Transverse colon (tissue), 4 donors: ENCODE measurements at places on chromosomes 4 and X. TPM values are rescaled to one million over a fixed set of nuclear protein-coding genes. Genes with fewer than 3 reads are reported as not detected.
A peak's percentile ranks its signal among the peaks of the same experiment; 100 is the strongest.

Gene UGT2B17
- total RNA-seq, result 171 TPM

Gene DUSP21
- total RNA-seq, result not detected

Gene DSPP
- total RNA-seq, result not detected

Gene ARHGEF6
- 13.9 TPM for total RNA-seq

Gene GUCY1A1
- total RNA-seq, result 35.8 TPM

Gene RNF128
- total RNA-seq, result 23.3 TPM

DNA sequence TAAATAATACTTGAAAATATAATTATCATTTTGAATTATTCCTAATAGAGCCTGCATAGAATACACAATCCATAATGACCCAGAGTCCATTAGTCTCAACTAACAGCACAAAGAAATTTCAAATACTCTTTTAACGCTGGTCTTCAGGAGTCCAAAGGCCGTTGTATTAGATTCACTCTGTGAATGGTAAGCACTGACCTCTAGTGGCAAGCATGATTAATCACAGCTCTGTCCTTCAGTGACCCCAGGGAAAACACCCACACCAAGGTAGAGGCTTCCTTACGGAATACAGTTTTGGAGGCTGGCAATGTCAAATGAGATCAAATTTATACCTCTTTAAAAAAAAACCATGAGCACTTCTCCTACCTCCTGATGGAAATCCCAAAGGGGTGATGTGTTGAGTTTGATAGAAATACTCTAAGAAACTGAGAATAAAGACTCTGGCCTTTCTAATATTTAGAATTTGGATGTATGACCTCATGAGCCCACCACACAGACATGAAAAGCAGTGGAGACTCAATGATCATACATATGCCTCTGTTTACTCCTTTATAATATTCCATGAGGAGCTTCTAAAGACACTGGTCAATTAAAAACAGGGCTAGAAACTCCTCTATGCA lies 147.2 kb upstream of the DKK2 start:
- DNase-seq, result no peak

- DNase-seq, result no peak
Observed at GRCh38 chr4:24604558-24605214, 20.3 kb upstream of the DHX15 start.

DNA sequence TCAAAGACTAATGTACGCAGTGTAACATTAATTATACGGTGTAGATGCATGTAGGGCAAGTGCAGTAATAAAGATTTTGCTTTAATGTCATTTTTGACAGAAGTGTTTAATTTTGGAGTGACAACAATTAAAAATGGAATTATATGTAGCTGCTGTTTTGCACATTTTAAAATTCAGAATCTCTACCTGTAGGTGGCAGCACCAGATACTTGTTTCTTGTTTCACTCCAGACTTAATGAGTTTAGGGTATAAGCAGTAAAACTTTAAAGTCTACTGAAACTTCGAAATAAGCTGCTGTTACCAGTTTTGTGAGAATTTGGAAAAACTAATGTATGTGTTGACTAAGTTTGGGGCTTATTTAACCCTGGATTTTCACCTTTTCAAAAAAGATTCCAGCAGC lies 144.9 kb downstream of the POLA1 start:
- no peak for DNase-seq

GRCh38 chr4:75016472-75016871 lies 83.6 kb downstream of the PARM1 start:
- DNase-seq, result no peak

DNA sequence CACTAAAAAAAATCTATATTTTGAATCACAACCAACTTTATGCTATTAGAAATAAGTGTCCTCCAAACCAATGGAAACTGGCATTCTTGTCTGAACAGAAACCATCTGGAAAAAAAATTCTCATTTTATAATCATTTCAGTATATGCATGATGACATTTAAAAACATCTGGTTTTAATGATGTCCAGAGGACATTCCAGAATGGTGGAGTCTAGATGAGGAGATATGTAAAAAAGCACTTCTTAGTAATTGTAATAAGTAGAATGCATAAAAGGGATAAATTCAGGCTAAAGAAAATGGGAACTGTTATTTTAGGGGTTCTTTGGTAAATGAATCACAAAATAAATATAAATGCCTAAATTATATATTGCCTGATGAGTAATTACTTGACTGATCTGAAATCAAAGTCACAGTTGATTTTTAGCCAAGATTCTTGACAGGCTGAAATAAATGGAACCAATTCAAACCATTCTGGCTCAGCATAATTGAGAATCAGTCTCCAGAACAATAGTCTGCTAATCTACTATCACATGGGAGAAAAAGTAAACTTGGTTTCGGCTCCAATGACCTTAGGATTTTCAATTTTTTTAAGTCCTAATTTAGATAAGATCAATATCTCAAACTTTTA lies 636.6 kb downstream of the FAT4 start:
- DNase-seq, result no peak

- DNase-seq, result no peak
Observed at GRCh38 chr4:43943998-43944397, 504.6 kb downstream of the KCTD8 start.

- DNase-seq, result no peak
Observed at GRCh38 chr4:186771624-186772023, 48.0 kb upstream of the FAT1 start.

GRCh38 chr4:187777954-187778353 lies 217.6 kb upstream of the ZFP42 start:
- DNase-seq, result no peak

DNA sequence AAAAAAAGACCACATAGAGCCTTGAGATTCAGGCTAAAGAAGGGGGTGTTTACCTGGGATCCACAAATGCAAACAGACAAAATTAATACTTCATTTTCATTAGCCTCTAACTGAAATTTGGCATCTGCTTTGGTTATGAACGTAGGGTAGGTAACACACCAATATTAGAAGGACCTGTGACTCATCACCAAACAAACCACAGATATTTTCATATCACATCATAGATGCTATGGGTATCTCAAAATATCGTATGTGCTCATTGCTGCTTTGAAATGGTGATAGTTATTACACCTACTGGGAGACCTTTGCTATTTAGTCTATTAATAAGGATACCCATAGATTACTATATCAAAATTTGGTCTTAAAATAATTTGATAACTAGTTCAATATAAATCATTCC lies 180.6 kb upstream of the MAP3K15 start:
- DNase-seq, result no peak

DNA sequence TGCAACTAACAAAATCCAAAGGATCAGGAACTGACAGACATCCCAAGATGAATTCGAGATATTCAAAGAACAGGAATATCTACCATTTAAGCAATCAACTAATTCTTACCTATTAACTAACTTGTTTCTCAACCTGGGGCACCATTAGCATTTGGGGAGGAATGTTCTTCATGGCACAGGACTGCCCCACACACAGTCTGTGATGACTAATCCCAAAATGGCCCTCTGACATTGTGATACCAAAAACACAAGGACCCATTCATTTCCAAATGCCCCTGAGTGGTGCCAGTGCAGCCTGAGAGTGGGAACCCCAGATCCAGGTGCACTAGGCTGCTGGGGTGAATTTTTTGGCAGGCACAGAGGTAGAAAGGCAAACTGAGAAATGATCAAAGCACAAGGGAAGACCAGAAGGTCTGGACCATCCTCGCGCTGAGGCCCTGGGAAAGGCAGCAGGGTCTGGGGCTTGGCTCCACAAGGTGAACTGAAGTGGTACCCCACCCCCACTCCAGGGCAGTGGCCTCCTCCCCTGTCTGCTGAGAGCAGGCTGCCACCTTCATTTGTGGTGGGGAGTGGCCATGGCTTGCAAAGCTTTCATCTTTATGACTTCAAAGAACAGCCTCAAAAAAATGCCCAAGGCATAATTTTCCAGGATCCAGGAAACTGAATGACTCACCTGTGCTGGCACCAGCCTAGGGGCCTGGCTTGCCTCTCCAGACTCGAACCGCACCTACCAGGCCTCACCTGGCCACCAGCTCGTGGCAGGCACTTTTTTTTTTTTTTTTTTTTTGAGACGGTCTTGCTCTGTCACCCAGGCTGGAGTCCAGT lies 122.4 kb downstream of the BCOR start:
- peak; percentile 64 for DNase-seq

DNA sequence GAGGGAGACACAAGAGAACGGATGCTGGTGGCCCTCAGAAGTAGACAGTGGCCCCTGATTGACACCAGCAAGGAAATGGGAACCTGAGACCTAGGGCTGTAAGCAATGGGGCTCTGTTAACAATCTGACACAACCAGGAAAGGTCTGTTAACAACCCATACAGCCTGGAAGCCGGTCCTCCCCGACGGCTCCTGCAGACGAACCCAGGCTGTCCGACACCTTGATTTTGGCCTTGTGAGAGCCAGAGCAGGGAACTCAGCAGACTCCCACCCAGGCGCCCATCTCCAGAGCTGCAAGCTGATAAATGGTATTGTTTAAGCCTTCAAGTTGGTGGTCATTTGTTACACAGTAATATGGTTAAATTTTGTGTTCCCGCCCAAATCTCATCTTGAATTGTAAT lies 10.2 kb upstream of the CYTL1 start:
- DNase-seq, result no peak

DNA sequence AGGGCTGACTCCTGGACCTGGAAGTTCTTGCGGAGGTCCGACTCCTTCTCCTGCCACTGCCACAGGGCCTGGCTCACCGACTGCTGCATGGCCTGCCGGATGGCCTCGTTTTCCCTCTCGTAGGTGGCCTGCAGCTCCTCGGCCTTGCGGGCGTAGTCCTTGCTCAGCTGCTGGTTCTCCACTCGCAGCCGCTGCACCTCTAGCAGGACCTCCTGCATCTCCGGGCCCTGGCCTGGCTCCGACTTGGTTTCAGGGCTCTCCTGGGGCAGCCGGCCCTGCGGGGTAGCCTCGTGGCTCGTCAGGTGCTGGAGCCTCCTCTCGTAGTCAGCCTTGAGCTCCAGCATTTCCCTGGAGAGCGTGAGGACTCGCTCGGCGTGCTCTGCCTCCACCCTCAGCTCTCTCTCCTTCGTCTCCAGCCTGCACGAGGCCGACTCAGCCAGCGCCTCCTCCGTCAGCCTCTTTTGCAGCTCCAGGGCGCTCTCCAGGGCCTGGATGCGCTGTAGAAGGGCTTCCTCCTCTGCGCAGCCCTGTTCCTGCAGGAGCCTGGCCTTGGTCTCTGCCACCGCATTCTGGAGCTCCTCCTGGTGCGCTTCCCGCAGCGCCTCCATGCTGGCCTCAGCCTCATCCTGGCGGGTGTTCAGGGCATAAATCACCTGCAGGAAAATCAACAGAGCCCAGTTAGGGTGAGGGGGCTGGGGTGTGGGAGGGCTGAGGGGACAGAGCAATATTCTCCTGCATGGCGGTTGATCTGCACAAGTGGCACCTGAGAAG lies 72.2 kb downstream of the FAM184B start:
- DNase-seq, result no peak

DNA sequence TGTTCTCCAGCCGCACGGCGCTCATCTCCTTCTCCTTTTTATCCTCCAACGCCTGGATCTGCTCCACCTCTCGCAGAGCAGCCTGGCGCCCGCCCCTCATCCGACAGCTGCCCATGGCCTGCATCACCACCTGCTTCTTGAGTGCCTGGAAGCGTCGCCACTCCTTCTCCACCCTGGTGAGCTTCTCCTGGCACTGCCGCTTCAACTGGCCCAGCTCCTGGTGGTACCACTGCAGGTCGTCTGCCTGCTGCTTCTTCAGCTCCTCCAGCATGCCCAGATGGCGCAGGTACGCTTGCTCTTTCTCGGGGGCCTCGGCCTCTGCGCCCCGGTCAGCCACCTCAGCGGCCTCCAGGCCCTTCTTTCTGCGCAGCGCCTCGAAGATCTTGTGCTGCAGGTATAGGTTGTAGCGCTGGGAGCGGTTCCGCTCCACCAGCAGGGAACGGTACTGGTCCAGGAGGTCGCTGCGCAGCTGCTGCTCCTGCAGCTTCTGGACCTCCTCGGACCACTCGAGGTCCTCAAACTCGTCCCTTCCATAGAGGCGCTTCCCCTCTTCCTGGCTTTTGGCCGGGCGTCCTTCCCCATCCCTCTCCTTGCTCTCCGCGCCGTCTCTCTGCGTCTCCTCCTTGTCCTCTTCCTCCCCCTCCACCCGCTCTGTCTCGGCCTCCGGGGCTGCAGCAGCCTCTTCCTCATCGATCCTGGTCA lies 1.2 kb upstream of the TADA2B start:
- no peak for DNase-seq

- DNase-seq, result no peak
Observed at GRCh38 chr4:15040916-15041463, 38.7 kb downstream of the CPEB2 start.

GRCh38 chrX:50941638-50942037 lies 31.1 kb downstream of the BMP15 start:
- DNase-seq, result peak; percentile 8

GRCh38 chrX:117840645-117841044 lies 276.0 kb downstream of the KLHL13 start:
- DNase-seq, result no peak

DNA sequence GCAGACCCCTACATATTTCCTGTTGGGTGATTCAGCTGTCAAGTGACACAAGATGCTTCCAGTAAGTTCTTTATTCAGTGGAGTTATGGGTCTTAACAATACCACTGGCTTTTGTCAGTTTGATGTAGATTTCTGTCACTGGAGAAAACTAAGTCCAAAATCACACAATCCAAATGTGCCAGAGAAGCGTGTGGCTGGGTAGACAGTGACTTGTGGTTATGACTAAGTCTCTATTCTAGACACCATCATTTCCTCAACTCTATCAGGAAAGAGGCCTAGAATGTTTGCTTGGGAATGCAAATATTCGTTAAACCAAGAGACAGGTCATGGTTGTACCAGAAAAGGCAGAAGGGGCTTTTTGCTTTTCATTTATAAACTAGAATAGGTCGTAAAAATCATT lies 54.4 kb upstream of the HS3ST1 start:
- no peak for DNase-seq

GRCh38 chr4:40334591-40335524 lies at the start of gene CHRNA9:
CHRNA9 (plus strand) TSS chr4:40335333; CDS start chr4:40335468, 135 bp downstream.
- DNase-seq, result no peak

DNA sequence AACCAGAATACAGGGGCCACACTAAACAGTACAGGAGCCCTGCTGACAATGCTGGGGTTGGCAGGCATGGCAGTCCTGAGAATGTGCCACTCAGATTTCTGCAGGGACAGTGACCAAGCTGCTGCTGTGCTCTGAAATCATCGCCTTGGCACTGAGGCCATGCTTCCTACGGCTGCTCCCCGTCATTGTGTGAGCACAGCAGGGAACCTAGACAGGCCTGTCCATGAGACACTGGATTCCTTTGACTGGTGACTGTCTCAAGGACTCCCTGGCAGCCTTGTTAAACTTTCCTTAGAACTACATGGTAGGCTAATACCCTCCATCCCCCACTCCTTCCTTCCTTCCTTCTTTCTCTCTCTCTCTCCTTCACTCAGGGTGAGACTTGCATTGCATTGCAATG lies 111.4 kb downstream of the LUZP4 start:
- no peak for DNase-seq

GRCh38 chrX:125005863-125006262 lies 313.8 kb upstream of the TEX13C start:
- no peak for DNase-seq

GRCh38 chrX:17737986-17738713 lies 857 bp downstream of the SCML1 start:
- DNase-seq, result peak; percentile 50

- no peak for DNase-seq
Observed at GRCh38 chrX:118353081-118353850, 7.4 kb downstream of the WDR44 start.
